ENCODE measurements at places on chromosomes 2 and 18. TPM values are rescaled to one million over a fixed set of nuclear protein-coding genes. Genes with fewer than 3 reads are reported as not detected.

The CHRND gene
- not detected for total RNA-seq

The GCG gene
- total RNA-seq, result not detected

The BMP10 gene
- total RNA-seq, result not detected

The PIKFYVE gene
- 23.4 TPM for total RNA-seq

The RAB27B gene
- 0.10 TPM for total RNA-seq

The TYMS gene
- total RNA-seq, result 5.8 TPM

The NRP2 gene
- 143 TPM for total RNA-seq

The SERPINB12 gene
- not detected for total RNA-seq

The DYNAP gene
- not detected for total RNA-seq

The CGREF1 gene
- total RNA-seq, result 17.6 TPM

The DSC2 gene
- 0.73 TPM for total RNA-seq

The RAX gene
- not detected for total RNA-seq

The FSHR gene
- total RNA-seq, result 2.4 TPM

The COMMD1 gene
- total RNA-seq, result 28.0 TPM

The TUBB8B gene
- 0.30 TPM for total RNA-seq

The RTKN gene
- 30.9 TPM for total RNA-seq

The MDH1B gene
- 1.3 TPM for total RNA-seq

The CEP76 gene
- total RNA-seq, result 8.3 TPM

The CNOT9 gene
- 33.2 TPM for total RNA-seq

The VWA3B gene
- 8.1 TPM for total RNA-seq

The EGR4 gene
- total RNA-seq, result not detected

The C1QL2 gene
- total RNA-seq, result not detected

The IL1RL1 gene
- total RNA-seq, result 0.77 TPM

The APOB gene
- 0.46 TPM for total RNA-seq

The NT5DC4 gene
- total RNA-seq, result not detected

The PTRHD1 gene
- 21.1 TPM for total RNA-seq

The ANXA4 gene
- 25.4 TPM for total RNA-seq

The PAX3 gene
- total RNA-seq, result not detected

The NFATC1 gene
- 11.7 TPM for total RNA-seq

The PIEZO2 gene
- 3.5 TPM for total RNA-seq

The RPIA gene
- total RNA-seq, result 15.6 TPM

The IL36G gene
- total RNA-seq, result not detected

The PER2 gene
- total RNA-seq, result 9.9 TPM

The ADCYAP1 gene
- total RNA-seq, result 4.9 TPM

The EMILIN2 gene
- total RNA-seq, result 34.3 TPM

The C2orf80 gene
- total RNA-seq, result not detected

The UGT1A8 gene
- not detected for total RNA-seq

The GNLY gene
- 1.1 TPM for total RNA-seq

The PELI1 gene
- total RNA-seq, result 14.4 TPM
